ENCODE measurements at places on chromosomes 6 and 20.

DNA sequence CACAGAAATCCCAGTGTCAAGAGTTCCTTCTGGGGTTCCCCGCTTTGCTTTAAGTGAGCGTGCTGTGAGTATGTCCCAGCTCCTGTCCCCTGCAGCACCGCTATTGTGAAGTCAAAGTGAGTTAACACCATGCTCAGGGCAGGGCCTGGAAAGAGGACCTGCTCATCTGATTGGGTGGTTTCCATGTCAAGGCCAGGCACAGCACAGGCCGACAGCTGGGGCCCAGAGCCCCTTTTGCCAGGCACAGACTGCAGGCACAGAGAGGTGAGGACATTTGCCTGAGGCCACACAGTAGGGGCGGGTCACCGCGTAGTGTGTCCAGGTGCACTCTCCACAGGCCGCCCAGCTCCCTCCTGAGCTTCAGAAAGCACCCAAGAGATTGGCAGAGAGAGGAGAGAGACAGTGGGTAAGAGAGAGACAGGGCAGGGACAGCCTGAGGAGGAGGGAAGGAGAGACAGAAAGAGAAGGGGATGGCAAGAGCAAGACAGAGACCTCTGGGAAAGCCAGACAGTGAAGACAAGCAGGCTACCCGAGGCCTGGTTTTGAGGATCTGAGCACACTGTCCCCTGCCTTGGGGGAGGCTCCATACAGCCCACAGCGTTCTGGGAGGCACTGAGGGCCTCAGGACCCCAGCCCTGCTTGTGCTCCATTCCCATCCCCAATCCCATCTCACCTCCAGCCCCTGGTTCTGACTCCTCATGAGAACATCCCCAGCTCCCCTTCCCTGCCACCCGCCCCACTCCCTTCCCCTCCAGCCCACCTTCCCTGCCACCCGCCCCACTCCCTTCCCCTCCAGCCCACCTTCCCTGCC, 6.5 kb upstream of the BPIFB1 start:
- no peak for DNase-seq

- no peak for DNase-seq
These were observed 33.4 kb upstream of the CCR6 start for GRCh38 chr6:167089243-167090142.

DNA sequence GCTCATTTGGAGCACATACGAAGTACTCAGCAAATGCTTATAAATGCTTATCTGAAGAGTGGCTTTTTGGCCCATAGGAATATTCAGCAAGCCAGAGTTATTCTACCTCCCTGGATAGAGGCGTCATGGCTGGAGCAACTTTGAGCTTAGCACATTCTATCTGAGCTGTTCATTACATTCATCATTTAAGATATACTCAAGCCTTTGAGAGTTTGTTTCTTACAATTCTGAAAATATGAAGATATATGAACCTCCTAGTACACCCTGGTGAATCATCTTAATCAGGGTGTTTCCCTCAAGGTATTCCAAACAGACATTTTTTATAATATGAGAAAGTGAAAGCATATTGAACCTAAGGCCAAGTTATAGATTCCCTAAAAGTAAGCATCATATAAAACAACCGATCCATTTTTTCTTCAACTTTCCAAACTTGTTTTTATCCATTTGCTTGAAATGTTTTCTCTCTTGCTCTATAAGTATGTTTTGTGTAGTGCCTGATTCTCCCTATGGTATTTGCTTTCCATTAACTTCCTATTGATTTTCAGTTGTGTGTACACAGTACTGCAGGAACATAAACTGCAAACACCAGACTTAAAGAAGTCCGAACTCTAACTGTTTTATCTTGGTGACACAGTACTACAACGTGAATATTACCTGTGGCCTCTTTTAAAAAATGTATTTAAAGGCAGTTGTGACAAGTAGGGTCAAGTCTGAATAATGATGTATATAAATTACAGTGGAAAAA, 139.7 kb upstream of the PTPRK start:
- DNase-seq, result no peak

- DNase-seq, result no peak
These were observed 15.5 kb downstream of the NOL4L start for GRCh38 chr20:32569380-32570305.

GRCh38 chr6:75135876-75136275, 70.0 kb downstream of the COL12A1 start:
- no peak for DNase-seq

GRCh38 chr6:42359021-42359420, 92.7 kb downstream of the TRERF1 start:
- DNase-seq, result no peak

GRCh38 chr6:149217466-149217888, 100.0 kb upstream of the TAB2 start:
- no peak for DNase-seq

GRCh38 chr6:100343316-100344077, 121.2 kb downstream of the SIM1 start:
- no peak for DNase-seq

GRCh38 chr6:137402143-137402680, 92.0 kb downstream of the OLIG3 start:
- no peak for DNase-seq
